ENCODE measurements at places on chromosomes 16 and 17. TPM values are rescaled to one million over a fixed set of nuclear protein-coding genes. Genes with fewer than 3 reads are reported as not detected.
A peak's percentile ranks its signal among the peaks of the same experiment; 100 is the strongest.

DNA sequence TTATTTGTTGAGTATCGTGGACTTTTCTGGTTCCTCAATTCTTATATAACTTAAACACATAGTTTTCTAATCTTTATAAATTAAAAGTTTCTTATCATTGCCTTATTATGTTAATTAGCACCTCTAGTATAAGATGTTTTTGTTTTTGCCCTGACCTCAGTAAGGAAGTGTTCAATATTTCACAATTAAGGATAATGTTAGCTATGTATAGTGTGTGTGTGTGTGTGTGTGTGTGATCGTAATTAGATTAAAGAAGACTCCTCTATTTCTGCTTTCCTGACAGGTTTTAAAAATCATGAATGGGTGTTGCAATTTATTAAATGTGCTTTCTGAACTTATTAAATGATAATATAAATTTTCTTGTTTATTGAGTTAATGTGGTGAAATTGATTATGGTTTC lies 12.0 kb downstream of the IL21R start:
- no peaks in the 10 kb centered on the region for H3K27me3 ChIP-seq
- DNase-seq: no peak
- no peaks in the 10 kb centered on the region for H3K36me3 ChIP-seq
- no peak overlapping the region for H3K4me3 ChIP-seq
- no peak overlapping the region for H3K27ac ChIP-seq
- no peaks in the 10 kb centered on the region for H3K4me1 ChIP-seq

- H3K4me1 ChIP-seq: no peaks in the 10 kb centered on the region
- H3K27ac ChIP-seq: no peak overlapping the region
- no peak overlapping the region for H3K4me3 ChIP-seq
- DNase-seq: no peak
- H3K36me3 ChIP-seq: no peaks in the 10 kb centered on the region
These were observed 15.7 kb downstream of the DYNLRB2 start for GRCh38 chr16:80556481-80556880.

- H3K4me1 ChIP-seq: no peaks in the 10 kb centered on the region
- peak; percentile 31 for DNase-seq
- H3K27me3 ChIP-seq: peaks cover 4% of the 10 kb centered on the region
- no peak overlapping the region for H3K4me3 ChIP-seq
- H3K27ac ChIP-seq: no peak overlapping the region
- H3K36me3 ChIP-seq: no peaks in the 10 kb centered on the region
These were observed 25.6 kb downstream of the TTLL6 start for GRCh38 chr17:48791128-48792032.

DNA sequence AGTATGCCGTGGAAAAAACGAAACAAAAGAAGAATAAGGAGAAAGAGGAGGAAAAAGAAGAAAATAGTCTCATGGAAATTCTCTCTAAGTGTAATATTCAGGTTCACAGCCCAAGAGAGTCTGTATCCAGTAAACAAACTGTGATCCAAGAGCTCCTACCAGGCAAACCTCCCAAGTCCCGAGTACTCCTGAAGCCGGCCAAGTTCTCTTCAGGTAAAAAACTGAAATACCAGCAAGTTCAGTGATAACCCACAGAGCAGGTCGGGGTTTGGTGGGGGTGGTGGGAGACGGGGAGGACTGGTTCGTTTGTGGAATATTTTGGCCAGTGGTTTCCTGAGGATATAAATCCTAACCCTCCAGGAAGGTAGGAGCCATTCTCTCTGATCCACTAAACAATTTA lies 8.5 kb upstream of the TVP23B start:
- H3K4me3 ChIP-seq: no peak overlapping the region
- no peak overlapping the region for H3K27ac ChIP-seq
- H3K36me3 ChIP-seq: no peaks in the 10 kb centered on the region
- no peaks in the 10 kb centered on the region for H3K4me1 ChIP-seq

GRCh38 chr17:33725675-33726271 lies 432.7 kb upstream of the ASIC2 start:
- H3K27me3 ChIP-seq: peaks cover 19% of the 10 kb centered on the region
- no peak overlapping the region for H3K27ac ChIP-seq
- H3K4me3 ChIP-seq: no peak overlapping the region
- DNase-seq: peak; percentile 57

DNA sequence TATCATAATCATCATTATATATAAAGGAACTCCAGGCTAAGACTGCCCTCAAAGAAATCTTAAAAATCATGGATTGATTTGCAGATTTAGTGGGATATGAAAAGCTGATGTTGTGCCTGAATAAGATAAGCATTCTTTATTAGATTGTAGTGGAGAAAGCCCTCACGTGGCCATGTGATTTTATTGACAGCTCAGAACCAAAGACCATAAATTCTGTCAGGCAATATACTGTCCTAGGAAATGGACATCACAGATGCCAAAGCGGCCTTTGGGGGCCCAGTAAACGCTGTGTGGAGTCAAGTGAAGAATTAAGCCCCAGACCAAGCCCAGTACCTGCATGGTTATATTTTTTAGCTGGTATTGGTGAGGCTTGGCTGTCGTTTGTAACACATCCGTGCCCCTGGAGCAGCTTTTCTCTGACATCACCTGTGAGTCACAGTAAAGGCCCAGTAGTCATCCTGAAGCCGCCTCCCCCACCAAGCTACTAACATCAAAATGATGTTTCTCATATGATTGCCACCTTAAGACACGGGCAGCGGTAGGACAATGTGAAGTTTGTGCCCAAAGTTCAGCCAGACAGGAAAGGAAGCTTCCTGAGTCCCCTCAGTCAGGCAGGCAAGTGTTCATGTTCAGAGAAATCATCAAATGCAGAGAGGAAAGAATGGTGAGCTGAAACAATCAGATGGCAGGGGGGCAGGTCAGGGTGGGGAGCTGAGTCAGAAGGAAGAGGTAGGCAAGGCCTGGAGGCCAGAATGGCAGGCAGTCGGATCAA lies 209.4 kb downstream of the IRX3 start:
- H3K27me3 ChIP-seq: no peaks in the 10 kb centered on the region
- DNase-seq: no peak
- no peak overlapping the region for H3K27ac ChIP-seq

DNA sequence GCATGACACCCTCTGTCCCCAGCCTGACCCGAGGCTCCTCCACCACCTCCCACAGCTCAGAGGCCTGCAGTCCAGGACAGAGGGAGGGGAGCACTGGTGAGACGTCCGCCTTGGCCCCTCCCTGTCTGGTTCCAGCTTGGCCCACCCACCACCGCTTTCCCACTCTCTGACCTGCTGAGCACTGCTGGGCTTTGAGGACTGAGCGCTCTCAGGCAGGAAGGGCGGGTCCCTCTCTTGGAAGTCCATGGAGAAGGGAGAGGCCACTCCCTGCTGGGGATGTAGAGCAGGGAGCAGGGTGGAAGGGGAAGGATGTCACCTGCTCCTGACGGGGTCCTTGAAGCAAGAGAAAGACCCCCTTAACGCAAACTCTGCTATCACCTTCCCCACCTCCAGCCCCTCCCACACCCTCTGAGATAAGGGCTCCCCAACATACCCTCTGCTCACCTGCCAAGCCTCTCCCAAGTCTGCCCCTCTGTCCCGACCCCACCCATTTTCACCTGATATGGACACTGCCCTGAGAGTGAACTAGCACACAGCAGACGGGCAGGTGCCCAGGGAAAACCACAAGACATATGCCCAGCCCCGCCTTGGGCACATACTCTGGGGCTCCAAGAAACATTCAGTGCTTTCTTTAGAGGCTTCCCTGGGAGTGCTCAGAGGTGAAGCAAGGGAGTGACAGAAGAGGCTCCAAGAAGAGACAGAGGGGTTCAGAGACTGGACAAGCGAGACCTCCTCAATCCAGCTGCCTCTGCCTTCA lies 1.4 kb downstream of the OSBPL7 start:
- no peak overlapping the region for H3K4me3 ChIP-seq
- no peak for DNase-seq
- H3K4me1 ChIP-seq: peaks cover 32% of the 10 kb centered on the region
- no peaks in the 10 kb centered on the region for H3K27me3 ChIP-seq

DNA sequence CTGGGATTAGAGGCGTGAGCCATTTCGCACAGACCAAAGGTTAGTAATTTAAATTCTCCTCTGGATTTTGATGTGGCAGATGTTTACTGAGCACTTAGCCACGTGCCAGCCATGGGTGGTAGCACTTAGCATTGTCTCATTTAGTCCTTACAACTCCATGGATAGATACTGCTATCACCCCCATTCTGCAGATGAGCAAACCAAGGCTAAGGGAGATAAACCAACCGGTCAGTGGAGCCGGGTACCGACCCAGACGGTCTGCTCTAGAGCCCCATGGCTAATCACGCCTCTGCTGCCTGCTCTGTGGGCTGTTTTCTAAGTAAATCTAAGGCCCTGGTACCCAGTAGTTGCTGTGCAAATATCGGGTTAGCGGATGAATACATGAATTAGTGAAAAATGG lies 12.6 kb upstream of the ADGRG1 start:
- no peaks in the 10 kb centered on the region for H3K27me3 ChIP-seq
- peaks cover 22% of the 10 kb centered on the region for H3K4me1 ChIP-seq
- DNase-seq: no peak
- no peak overlapping the region for H3K27ac ChIP-seq
- no peaks in the 10 kb centered on the region for H3K36me3 ChIP-seq

DNA sequence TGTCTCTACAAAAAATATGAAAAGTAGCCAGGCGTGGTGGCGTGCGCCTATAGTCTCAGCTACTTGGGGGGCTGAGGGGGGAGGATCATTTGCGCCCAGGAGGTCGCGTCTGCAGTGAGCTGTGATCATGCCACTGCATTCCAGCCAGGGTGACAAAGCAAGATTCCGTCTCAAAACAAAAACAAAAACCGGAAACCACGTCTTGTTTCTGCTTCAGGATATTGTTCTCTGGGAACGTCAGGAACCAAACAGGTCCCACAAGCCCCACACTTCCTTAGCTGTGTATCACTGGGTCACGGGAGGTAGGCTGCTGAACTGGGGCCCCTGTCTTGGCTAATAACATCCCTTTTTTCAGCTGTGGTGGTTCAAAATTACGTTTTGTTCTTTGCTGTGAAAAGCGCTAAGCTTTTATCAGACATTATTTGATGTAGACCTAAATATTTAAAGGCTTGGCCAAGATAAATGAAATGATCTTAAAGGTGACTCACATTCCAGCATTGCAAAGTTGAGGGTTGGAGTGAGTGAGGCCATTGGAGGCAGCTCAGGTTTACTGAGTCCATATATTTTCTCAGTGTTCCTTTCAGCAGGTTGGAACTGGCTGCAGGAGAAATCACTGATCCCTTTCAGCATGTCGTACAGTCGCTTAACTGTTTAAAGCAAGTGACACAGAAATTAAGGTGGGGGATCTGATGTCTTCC lies 16.4 kb upstream of the SEC14L1 start:
- peaks cover 10% of the 10 kb centered on the region for H3K4me1 ChIP-seq
- no peak overlapping the region for H3K27ac ChIP-seq
- no peak for DNase-seq

DNA sequence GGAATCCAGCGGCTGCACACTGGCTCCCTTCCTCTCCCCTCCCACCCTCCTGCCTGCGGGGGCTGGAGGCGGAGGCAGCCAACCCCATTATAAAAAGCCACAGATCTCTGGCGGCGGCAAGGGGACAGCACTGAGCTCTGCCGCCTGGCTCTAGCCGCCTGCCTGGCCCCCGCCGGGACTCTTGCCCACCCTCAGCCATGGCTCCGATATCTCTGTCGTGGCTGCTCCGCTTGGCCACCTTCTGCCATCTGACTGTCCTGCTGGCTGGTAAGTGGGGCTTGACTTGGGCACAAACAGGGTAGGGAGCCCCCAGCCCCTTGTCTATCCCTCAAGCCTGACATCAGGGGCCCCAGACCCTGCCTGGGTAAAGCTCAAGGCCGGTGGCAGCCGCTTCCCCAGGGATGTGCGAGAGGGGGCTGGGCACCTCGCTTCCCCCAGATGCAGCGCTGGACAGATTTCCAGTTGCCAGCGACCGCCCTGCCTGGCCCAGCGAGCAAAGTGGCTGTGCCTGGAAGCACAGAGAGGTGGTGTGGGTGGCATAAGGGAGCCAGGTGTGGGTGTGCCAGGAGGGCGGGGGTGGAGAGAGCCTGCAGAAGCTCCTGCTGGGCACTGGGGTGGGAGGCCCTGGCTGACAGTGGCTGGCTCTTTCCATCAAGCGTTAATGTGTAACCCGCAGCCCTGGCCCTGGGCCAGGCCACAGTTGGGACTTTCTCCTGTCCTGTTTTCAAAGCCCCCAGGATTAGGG lies at the start of gene CX3CL1:
TSS of gene CX3CL1 (plus strand) at position 119 of the 745 bp plus-strand sequence. CDS start at position 198, 79 bp downstream.
- peak; percentile 80 for DNase-seq
- H3K4me1 ChIP-seq: peaks cover 40% of the 10 kb centered on the region
- H3K4me3 ChIP-seq: peak within 1 kb of the TSS; percentile 68
- H3K36me3 ChIP-seq: no peaks in the 10 kb centered on the region
- no peaks in the 10 kb centered on the region for H3K27me3 ChIP-seq

- H3K27ac ChIP-seq: no peak overlapping the region
- no peak overlapping the region for H3K4me3 ChIP-seq
- DNase-seq: no peak
- H3K4me1 ChIP-seq: no peaks in the 10 kb centered on the region
- no peaks in the 10 kb centered on the region for H3K27me3 ChIP-seq
These were observed 9.0 kb upstream of the ARHGAP27 start for GRCh38 chr17:45441526-45442310.

Gene ZPBP2
- not detected for total RNA-seq

Gene ITGA2B
- total RNA-seq: 5.4 TPM

Gene KCNJ16
- 82.7 TPM for total RNA-seq

Gene TMC7
- total RNA-seq: 3.1 TPM
